ENCODE measurements at places on chromosomes 4 and X. TPM values are rescaled to one million over a fixed set of nuclear protein-coding genes. Genes with fewer than 3 reads are reported as not detected.

DNA sequence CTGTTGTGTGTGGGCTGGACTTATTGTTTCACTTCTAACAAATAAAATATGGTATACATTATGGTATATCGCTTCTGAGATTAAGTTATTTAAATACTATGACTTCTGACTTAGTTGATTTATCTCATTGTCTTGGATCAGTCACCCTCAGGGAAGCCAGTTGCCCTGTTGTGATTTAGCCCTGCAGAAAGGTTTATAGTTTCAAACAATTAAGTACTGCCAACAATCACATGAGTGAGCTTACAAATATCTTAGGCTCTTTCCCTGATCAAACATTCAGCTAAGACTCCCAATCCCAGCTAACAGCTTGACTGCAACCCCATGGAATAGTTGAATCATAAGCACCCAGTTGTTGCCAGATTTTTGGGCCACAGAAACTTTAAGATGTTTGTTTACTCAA is 85.4 kb downstream of the MAGEC1 start:
- H3K27ac ChIP-seq, result no peak overlapping the region
- H3K27me3 ChIP-seq, result peaks cover 6% of the 10 kb centered on the region
- H3K4me3 ChIP-seq, result no peak overlapping the region
- peaks cover 5% of the 10 kb centered on the region for H3K36me3 ChIP-seq

- no peak overlapping the region for H3K4me3 ChIP-seq
- DNase-seq, result no peak
- H3K27ac ChIP-seq, result no peak overlapping the region
- H3K36me3 ChIP-seq, result no peaks in the 10 kb centered on the region
- no peaks in the 10 kb centered on the region for H3K4me1 ChIP-seq
Measured at GRCh38 chr4:184949020-184949419, 69.3 kb upstream of the HELT start.

DNA sequence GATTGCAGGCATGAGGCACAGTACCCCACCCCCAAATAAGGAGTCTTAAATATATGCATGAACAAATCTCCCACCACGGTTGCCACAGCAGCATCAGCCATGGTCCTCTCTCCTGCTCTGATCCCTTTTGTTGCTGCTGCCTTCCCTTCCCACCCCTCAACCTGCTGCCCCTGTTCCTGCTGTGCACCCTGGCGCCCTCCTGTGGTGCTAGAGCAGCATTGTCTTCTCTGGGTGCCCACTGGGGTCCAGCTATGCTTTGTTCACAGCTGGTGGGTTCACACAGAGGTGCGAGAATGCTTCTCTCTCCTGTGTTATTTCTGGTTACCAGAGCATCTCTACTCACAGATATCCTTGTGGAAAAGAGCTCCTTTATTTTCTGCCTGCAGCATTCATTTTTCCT is 116.2 kb downstream of the GATB start:
- no peak overlapping the region for H3K4me3 ChIP-seq
- peaks cover 11% of the 10 kb centered on the region for H3K27me3 ChIP-seq
- no peak overlapping the region for H3K27ac ChIP-seq
- H3K4me1 ChIP-seq, result no peaks in the 10 kb centered on the region
- DNase-seq, result no peak
- H3K36me3 ChIP-seq, result no peaks in the 10 kb centered on the region

DNA sequence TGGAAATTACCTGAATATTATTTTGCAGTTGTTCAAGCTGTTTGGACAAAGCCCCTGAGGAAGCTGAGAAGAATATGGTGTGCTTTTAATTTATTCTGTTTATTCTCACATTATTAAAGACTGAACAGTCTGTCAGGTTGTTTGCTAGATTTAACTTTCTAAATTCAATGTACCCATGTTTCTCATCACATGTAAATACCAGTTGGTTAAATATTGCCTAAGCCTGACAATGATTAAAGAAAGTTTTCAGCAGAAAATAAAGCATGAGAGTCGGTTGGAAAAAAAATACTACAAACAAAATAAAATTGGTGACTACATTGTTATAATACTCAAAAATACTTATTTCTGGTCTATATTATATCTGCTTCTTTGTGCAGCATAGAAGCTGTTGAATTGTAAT is 1974.7 kb downstream of the ARAP2 start:
- H3K27me3 ChIP-seq, result no peaks in the 10 kb centered on the region
- DNase-seq, result no peak
- H3K4me1 ChIP-seq, result no peaks in the 10 kb centered on the region
- H3K27ac ChIP-seq, result no peak overlapping the region
- peaks cover 5% of the 10 kb centered on the region for H3K36me3 ChIP-seq

Gene ASB5
- not detected for total RNA-seq

GRCh38 chr4:173346074-173346473 is 11.9 kb upstream of the HMGB2 start:
- H3K4me3 ChIP-seq, result no peak overlapping the region
- H3K4me1 ChIP-seq, result no peaks in the 10 kb centered on the region
- DNase-seq, result no peak
- no peaks in the 10 kb centered on the region for H3K27me3 ChIP-seq

Gene C1GALT1C1
- total RNA-seq, result 26.1 TPM

DNA sequence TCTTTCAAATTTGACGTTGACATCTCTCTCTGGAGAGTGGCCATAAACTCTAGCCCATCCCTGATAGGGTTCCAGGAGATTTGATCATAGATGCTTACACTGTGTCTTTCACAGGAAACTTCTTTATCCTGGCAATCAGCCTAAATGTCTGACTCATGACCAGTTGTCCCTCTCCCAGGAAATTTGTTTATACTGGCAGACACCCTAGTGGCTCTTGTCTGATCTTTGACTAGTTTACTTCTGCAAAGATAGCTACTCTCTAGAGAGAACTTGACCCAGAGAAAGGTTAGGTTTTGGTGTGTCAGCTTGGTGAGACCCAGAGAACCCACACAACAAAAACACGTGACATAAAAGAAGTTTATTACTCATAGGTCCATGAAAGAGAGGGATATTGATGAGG is 509.8 kb downstream of the CENPC start:
- H3K27ac ChIP-seq, result no peak overlapping the region
- no peak overlapping the region for H3K4me3 ChIP-seq
- H3K4me1 ChIP-seq, result no peaks in the 10 kb centered on the region

GRCh38 chrX:16770970-16771482 is 15.2 kb upstream of the TXLNG start:
- H3K27me3 ChIP-seq, result peaks cover 2% of the 10 kb centered on the region
- H3K4me1 ChIP-seq, result no peaks in the 10 kb centered on the region
- DNase-seq, result no peak
- no peaks in the 10 kb centered on the region for H3K36me3 ChIP-seq

DNA sequence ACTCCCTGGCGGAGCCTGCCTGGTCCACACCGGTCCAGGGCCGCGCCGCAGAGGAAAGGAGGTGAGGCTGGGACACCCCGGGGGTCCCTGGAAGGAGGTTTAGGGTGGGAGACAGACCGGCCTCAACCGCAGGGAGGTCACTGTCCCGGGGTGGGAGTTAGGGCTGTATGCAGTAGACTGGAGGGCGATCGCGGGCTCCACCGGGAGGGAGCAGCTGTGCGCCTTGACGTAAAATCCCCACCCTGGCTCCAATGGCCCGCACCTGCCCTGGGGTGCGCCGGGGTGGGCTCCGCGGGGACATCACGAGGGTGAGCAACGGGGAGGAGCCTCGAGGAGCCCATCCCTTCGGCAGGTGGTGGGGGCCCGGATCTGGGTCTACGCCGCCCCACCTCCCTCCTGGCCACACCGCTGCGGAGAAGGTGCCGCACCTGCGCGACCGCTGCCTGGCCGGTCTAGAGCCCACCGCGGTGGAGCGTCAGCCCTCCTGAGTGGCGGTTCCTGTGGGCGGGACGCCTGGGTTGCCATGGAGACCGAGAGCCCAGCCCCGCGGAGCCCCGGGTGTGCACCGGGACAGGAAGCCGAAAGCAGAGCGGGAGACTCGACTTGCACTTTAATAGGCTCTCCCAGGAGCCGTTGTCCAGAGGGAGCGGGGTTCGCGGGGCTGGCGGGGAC is 105.1 kb downstream of the ADRA2C start:
- H3K4me1 ChIP-seq, result peaks cover 15% of the 10 kb centered on the region
- peaks cover 6% of the 10 kb centered on the region for H3K36me3 ChIP-seq
- peak; percentile 60 for DNase-seq
- H3K27ac ChIP-seq, result peak overlapping the region; percentile 20

Gene HSFX4
- not detected for total RNA-seq

Gene VCX2
- not detected for total RNA-seq
